ENCODE measurements at places on chromosomes 1 and 21. TPM values are rescaled to one million over a fixed set of nuclear protein-coding genes. Genes with fewer than 3 reads are reported as not detected.

- no peak for DNase-seq
Observed at GRCh38 chr1:10781137-10781536, 15.3 kb downstream of the CASZ1 start.

DNA sequence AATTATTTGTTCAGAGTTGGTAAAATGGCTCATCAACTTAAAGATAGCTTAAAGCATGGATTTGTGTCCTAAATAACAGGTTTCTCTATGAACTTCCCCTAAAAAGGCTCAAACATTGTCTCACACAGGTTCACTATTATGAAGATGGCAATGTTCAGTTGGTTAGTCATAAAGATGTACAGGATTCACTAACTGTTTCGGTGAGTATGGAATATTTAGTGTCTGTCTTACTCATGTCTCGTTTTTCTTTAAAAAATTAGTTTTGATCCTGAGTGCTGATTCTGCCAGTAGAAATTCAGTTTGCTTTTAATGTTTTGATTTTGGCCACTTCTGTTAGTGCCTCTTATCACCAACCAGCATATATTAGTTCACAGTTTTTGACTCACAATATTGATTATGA, 7.5 kb upstream of the MOV10 start:
- DNase-seq: no peak

DNA sequence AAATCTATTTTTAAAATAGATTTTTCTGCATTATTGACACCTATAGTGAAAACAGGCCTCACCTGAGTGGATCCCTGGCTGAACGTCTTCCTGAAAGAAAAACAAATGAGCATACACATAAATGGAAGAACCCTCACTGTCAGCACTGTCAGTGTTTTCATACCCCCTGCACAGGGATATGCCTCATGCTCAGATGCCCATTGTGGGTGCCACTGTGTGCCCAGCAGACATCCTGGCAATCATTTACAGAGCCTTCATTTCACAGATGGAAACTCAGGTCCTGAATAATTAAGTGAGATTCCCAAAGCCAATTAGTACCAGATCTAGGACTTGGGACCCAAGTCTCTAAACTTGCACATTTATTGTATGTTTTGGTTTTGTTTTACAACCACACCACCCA, 19.9 kb downstream of the FCRL1 start:
- no peak for DNase-seq

PBX1 gene
- total RNA-seq: 2.9 TPM

DNA sequence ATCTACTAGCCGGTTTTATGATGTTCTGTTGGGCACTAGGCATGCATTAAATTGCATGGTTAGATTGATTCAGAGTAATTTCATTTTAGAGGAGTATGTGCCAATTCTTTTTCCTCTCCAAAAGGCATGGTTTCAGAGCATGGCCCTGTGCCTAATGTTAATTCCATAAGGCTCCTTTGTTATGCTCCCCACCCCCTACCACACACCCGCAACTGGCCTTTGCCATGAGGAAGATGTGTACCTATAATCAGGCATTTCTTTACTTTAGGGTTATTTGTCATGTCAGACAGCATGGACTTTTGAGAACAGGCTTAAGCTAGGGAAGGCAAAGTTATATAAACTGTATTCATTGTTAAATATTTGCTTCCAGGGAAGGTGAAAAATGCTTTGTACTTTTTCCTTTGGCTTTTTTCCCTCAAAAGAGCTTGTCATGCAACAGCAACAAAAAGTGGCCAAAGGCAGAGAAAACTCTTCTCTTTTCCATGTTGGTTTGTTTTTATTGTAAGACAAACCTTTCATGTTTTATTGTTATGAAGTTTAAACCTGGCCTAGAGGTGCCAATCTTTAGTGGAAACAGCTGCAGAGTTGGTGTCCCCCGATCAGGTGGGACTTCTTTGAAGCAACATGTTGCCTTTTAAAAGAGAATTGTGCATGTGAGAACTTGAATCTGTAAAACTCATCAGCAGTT, 24.3 kb upstream of the NBL1 start:
- no peak for DNase-seq

ZNF683 gene
- total RNA-seq: not detected

DNA sequence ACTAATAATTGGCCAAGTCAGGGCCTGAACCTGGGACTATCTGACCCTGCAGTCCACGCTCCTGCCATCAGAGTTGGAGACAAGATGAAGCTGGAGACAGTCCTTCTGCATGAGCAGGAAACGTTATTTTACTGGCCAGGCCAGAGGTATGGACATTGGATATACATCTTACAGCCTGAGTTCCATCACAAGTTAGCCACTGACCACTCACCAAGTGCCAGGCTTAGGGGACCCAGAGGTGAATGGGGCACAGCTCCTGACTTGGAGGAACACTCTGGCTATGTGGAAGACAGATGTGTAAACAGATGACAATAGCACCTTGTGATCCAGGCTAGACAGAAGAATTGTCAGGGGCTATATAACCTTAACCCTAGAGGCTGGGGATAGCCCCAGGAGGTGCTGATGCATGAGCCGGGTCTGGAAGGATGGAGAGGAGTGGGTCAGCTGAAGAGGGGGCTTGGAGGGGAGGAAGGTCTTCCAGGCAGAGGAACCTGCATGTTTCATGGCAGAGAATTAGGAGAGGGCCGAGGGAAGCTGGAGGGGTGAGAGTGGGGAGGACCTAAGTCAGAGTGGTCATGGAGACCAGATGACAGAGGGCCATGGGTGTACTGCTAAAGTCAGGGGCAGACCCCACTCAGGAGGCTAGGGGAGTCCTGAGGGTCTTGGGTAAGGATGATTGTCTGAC, 52.5 kb upstream of the DMRTB1 start:
- no peak for DNase-seq

DNA sequence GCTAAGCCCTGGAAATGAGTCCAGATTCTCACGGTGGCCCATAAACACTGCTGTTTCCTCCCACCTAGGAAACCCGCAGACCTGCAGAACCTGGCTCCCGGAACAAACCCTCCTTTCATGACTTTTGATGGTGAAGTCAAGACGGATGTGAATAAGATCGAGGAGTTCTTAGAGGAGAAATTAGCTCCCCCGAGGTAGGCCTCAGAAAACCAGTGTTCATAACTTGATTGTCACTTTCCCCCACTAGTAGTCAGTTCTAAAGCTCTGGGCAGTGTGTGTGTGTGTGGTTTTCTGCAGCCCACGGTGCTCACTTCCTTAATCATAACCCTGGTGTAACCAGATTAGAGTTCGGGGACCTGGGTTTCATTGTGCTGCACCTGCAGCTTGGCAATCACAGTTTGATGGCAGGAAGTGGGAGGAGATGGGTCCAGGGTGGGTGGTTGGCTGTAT, 39.1 kb downstream of the CLIC6 start:
- DNase-seq: no peak

DNA sequence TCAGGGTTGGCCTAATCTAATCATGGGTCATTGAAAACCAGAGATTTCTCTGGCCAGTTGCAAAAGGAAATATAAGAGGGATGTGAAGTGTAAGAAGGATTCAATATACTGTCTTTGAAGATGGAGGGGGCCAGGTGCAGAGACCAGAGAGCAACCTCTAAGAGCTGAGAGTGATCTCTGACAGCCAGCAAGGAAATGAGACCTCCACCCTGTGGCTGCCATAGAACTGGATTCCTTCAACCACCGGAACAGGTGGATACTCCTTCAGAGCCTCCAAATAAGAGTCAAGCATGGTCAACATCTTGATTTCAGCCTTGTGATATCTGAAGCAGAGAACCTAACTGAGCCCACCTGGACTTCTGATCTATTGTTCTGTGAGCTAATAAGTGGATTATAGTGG, 128.4 kb downstream of the CYYR1 start:
- no peak for DNase-seq

DNA sequence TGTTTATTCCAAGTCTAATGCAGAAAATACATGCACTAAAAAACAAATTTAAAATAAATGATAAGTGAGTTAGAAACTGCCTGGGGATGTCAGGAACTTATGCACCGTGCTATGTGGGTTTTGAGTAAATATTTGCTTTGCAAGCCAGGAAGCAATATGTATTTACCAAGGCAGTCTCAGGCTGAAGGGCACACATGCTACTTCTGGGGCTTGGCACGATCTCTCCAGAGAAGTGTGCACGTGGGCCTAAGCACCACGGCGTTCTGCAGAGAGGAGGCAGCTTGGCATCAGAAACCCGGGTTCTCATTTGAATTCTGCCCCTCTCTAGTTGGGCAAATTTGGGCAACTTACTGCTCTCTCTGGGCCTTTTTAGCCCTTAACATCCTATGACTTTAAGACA, 72.6 kb upstream of the ROR1 start:
- no peak for DNase-seq

DNA sequence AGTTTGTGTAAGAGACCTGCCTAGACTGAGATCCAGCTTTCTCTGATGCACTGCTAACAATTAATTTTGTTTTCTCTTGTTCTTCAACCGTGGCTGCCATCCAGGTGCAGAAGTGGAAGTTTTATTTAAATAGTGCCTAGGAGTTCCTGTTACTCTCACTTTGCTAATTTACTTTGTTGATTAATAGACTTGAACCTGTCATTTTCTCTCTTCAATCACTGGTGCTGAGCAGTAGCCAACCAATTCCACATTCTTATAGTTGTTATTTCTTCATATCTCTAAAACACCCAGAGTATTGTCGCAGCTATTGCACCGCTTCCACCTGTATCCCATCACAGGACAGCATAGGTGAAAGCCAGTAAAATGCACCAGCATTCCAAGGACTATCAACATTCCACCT, 157.2 kb downstream of the PDE4B start:
- DNase-seq: no peak

NOS1AP gene
- 0.26 TPM for total RNA-seq

C1orf94 gene
- not detected for total RNA-seq

GRCh38 chr1:3558036-3558726, 53.1 kb downstream of the MEGF6 start:
- DNase-seq: no peak
